ENCODE measurements at places on chromosomes 1 and 21. TPM values are rescaled to one million over a fixed set of nuclear protein-coding genes. Genes with fewer than 3 reads are reported as not detected.

Gene ABCG1
- 28.7 TPM for total RNA-seq

Gene MRAP
- total RNA-seq, result not detected

Gene CDC20
- total RNA-seq, result 194 TPM

Gene PCBP3
- total RNA-seq, result 10.0 TPM

Data from activated naive CD4-positive, alpha-beta T cell treated with anti-CD3 and anti-CD28 coated beads for 36 hours (primary cell).